ENCODE measurements at places on chromosomes 1 and 21. TPM values are rescaled to one million over a fixed set of nuclear protein-coding genes. Genes with fewer than 3 reads are reported as not detected.

The ADAMTSL4 gene
- total RNA-seq = 79.6 TPM

- DNase-seq = no peak
Measured at GRCh38 chr1:200627575-200628222, 7.1 kb upstream of the KIF14 start.

GRCh38 chr21:25572861-25573310 lies 34.4 kb downstream of the MRPL39 start:
- DNase-seq = no peak

GRCh38 chr1:46448109-46448911 lies 41.3 kb upstream of the DMBX1 start:
- DNase-seq = no peak

DNA sequence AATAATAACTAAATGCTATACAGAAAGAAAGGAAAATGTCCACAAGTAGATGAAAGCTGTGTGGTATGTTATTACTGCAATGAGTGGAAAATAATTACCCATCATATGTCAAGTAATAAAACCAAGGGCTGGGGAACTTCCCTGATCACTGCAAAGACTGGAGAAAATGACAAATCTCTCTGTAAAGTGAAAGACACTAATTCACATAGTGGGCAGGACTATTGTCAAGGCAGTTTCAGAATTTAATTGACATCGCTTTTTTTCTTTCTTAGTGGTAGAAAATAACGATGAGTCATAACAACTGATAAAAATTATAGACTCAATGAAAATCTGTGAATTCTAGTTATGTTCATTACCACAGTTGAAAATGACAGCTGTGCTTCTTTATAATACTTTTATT lies 153.7 kb upstream of the ST6GALNAC5 start:
- DNase-seq = no peak

The HSPA6 gene
- total RNA-seq = 6.7 TPM

GRCh38 chr1:227728059-227728891 lies 6.8 kb downstream of the JMJD4 start:
- DNase-seq = peak; percentile 83

The DIO1 gene
- total RNA-seq = not detected

The TCHH gene
- total RNA-seq = 0.23 TPM

Measured in posterior vena cava (tissue), 2 donors.